ENCODE measurements at places on chromosomes 5 and 9.
A peak's percentile ranks its signal among the peaks of the same experiment; 100 is the strongest.

DNA sequence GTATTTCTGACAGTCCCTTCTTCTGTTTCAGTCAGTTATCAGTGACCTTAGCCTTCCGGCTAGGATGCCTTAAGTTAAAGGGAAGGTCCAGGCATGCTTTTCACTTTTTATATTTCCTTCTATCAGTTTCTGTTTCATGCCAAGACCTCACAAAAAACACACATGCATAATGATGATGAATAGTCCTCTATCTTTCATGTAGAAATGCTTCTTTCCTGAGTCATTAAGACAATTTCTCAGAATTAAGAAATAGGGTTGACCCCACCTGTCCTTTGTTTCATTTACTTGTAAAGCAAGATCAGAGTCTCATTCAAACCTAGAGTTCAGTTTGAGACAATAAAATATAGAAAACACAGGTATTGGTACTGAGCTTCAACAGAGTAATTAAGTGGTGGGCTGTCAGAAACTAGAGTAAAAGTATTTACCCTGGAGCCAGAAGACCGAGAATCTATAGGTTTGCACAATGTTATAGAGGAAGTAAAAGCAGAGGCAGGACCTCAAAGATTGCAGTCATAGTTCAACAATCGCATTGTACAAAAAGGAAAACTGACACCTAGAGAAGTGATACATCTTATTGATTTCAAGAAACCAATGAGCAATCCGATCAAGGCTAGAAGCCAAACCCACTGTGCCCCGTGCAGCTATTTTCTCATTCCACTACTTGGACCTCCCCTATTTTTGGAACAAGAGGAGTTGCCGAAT is 118.7 kb upstream of the PUM3 start:
- DNase-seq, result no peak

DNA sequence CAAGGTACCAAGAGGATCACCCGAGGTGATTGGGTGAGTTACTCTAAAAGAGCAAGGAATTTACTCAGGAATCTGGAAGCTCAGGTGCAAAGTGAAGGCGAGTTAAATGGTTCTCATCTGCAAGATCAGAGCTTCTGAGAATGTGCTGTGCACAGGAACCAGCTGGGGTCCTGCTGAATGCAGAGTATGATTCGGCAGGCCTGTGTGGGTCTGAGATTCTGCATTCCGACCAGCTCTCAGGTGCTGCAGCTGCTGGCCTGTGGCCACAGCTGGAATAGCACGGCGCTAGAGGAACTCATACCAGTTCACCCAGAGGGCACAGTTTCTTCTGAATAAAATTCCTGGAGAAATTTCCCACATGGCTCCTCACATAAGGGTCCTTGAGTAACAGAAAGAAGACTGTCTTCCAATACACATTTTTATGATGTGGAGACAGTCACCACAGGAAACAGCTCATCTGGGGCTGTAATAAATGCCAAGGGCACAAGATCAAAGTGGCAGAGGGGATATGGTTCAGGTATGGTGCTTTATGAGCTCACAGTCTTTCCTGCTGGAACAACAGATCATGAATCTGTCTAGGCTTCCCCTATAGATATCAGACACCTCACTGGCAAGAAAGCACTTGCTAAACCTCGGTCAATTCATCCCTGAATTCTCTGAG is 83.9 kb downstream of the PTPN3 start:
- no peak for DNase-seq

DNA sequence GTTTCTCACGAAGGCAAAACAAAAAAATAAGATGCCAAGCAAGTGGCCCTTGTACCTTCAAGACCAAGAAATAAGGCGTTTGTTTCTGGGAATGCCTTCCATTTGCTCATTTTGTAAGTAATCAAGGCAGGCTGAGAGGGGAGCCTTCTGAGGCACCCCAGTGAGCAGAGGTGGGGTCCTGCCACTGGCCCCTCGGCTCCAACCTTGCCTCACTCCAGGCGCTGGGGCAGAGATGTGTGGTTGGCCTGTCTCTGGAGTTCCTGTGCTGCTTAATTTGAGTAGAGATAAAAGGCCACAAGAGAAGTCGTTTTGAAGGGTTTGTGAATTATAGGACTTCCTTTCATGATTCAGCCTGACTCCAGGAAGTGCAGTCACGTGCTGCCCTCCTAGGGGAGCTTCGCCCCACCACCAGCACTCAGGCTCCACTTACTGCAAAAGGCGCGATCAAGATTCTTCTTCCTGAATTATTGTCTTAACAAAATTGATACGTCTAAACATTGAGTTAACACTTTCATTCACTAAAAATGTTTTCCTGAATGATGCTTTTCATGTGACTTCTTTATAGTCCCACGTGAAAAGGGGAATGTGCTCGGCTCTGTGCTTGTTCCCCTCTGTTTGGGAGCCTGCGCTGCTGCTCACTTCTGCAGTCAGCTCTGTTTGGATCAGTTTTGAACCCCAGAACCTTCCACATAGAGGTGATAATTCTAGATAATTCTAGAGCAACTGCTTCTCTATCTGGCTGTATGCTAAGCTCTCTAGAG is 13.7 kb downstream of the SYK start:
- DNase-seq, result peak; percentile 77

- DNase-seq, result no peak
These were observed 183.3 kb downstream of the SH3GL2 start for GRCh38 chr9:17761984-17762676.

GRCh38 chr5:102691434-102691833 is 63.7 kb upstream of the PAM start:
- DNase-seq, result no peak

DNA sequence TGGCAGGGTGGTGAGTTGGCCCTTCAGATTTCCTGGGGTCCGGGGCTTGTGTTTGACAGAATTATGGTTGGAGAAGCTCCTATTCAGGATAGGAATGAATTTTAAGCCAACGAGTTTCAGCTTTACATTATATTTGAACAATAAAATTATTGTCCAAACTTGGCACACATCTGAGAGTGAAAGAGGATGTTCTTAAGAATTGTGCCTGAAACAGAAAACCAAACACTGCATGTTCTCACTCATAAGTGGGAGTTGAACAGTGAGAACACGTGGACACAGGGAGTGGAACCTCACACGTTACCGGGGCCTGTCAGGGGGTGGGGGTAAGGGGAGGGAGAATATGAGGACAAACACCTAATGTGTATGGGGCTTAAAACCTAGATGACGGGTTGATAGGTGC is 111.8 kb upstream of the ACTBL2 start:
- no peak for DNase-seq

DNA sequence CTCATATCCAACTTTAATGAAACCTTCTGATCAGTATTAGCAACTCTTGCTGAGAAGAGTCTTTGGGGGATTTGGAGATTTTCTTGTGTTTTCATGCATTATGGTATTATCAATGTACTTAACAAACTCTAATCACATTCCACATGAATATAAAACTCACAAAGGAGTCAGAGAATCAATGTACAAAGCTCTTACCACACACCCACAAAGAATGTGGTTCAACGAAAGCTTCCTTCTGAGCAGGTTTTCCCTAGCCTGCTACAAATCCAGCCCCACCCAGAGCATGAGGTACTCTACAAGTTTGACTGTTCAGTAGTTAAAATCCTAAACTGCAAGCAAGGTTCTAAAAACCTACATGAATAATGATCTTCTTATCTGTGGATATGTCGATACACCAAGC is 210.1 kb downstream of the TARS1 start:
- no peak for DNase-seq

DNA sequence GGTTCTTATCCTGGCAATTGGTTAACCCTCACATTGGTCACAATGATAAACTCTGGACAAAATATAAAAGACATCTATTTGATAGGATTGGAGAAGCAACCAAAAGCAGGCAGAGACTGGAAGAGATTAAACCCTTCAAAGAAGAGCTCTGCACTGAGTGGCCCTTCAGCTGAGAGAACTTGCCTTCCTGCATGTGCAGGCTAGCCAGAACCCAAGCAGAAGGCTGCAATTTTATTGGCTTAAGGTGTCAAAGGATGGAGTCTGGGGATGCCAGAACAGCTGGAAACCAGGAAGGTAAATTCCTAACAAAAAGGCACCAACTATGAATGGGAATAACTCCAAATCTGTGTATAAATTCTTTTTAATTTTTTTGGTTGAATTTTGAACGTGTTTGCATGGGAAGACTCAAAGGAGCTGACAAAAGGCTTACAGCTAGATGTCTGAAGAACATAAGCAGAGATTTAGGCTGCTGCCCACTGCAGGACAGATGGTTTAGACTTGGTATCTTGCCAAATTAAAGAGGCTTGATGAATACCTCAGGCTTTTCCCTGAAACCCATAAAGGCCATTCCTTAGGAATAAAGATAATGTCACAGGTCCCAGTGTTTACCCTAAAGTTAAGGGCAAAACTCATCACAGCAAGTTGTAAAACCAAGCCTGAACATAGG is 66.3 kb downstream of the NR2F1 start:
- DNase-seq, result no peak

GRCh38 chr5:125059255-125060002 is 313.0 kb upstream of the ZNF608 start:
- no peak for DNase-seq

DNA sequence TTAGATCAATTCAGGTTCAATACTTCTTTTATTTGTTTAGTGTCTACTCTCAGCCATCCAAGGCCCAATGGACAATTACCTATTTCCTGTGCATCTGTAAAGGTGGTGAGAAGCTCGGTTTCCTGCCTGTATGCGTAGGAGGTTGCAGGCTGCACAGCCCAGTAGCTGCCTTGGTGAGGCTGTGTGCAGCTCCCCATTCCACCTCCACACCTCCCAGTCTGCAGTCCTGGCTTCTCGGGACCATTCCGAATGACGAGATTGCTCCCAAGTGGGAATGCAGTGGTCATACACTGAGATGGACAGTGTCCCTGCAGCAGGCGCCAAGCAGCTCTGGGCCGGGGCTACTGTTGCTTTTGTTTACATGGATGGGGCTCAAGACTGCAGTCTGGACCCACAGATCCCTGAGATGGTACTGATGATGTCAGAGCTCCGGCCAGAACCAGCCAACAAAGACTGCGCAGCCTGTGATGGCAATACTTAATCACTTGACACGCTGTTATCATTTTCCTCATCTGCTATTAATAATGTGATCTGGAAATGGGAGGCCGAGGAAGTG is 206.1 kb upstream of the IRX1 start:
- no peak for DNase-seq

DNA sequence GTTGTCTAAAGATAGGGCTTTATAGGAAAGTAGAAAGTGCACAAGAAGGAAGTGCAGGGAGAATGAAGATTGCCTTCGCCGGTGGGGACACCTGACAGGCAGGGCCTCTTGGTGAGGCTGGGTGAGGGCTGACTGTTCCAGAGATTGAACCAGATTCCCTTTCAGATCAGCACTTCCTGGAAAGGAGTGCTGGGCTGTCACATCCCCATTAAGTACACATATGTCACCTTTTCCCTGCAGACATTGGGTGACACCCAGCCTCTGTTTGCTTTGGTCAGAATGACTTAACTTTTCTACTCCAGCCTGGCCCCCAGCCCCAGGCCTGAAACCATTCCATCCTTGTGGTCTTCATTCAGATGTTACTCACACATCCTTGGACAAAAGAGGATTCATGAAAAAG is 7.4 kb upstream of the SHROOM1 start:
- DNase-seq, result no peak

Data from A673 (cell line).